ENCODE measurements at places on chromosomes 3 and 15.
A peak's percentile ranks its signal among the peaks of the same experiment; 100 is the strongest.

DNA sequence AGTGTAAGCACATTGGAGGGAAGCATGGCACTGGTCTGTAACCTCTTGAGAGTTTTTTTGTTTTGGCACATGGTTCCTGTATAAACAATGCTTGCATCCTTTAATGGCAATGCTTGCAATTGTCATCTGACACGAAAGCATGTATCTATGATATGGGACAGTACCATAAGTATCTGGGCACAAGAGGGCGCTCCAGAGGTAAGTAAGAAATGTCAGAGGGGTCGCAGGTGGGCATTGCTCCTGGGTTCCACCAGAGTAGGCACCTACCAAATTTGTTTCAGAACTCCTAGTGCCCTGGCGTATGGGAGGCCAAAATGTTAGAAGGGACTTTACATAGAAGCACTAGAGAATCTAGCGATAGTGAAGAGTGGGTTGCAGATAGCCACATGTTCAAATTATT is 58.7 kb upstream of the BCHE start:
- no peak for DNase-seq

DNA sequence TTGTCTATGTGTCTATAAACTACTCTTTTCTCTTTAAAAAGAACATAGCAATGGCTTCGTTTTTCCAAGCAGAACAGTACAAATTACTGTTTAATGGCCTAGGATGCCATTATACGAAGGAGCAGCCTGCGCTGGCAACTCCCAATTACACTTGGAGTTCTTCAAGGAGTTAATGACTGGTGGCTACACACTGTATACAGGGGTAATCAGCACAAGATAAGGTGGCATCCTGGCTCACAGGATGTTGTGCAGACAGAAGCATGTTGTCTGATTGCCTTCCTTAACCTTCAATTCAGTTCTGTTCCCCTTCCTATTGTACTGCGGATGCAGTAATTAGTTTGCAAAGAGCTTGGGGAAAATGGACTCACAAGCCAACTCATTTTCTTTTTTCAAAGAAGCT is 250.7 kb upstream of the ROBO2 start:
- no peak for DNase-seq

GRCh38 chr3:124032311-124032880 is 40.5 kb upstream of the ROPN1 start:
- peak; percentile 42 for DNase-seq

DNA sequence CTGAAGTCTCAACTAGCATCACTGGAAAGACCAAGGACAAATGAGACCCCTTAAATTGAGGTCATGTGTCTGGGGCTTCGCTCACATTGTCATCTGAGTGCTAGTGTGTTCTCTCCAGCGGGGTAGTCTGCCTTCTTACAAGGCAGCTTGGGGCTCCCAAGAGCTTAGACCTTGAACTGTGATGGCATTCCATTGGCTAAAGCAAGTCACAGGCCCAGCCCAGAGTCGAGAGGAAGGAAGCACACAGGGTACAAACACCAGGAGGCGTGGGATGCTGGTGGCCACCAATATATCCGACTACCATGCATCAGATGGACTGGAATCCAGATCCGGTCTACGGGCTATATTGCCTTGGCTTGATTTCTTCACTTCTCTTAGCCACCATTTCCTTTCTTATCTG is 31.5 kb upstream of the DYNC1LI1 start:
- no peak for DNase-seq

GRCh38 chr15:29988701-29989100 is 94.1 kb upstream of the GOLGA8J start:
- no peak for DNase-seq

GRCh38 chr15:93614386-93615104 is 525.5 kb upstream of the RGMA start:
- no peak for DNase-seq

- DNase-seq: no peak
Observed at GRCh38 chr3:56192001-56192400, 276.3 kb downstream of the ERC2 start.

All from tibial artery (tissue), 4 donors.